ENCODE measurements at places on chromosomes 16 and 17.

- no peak for DNase-seq
These were observed 121.3 kb downstream of the TRIM37 start for GRCh38 chr17:58985367-58985766.

- no peak for DNase-seq
These were observed 349.6 kb downstream of the KIF2B start for GRCh38 chr17:54172096-54172984.

GRCh38 chr17:55436224-55437158 lies 14.9 kb upstream of the MMD start:
- DNase-seq = no peak

DNA sequence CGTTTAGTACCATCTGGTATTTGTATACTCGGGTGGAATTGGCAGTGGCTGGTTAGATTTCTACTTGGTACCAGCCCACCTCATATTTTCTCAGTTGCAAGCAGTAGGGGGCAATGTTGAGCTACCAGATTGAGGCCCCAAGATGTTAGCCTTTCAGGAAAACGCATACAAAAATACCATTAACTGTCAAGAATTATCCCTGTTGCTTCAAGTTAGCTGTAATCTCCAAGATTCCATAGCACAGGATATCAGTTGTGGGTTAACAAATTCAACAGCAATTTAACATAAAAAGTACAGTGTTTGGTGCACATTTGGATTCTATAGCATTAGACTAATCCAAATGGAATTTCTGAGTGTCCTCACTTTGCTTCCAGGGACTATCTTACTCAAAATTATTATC lies 188.2 kb downstream of the FTO start:
- DNase-seq = peak; percentile 52

GRCh38 chr16:56424404-56424764 lies 961 bp downstream of the AMFR start:
- no peak for DNase-seq

GRCh38 chr17:17032131-17032692 lies 10.0 kb upstream of the MPRIP start:
- DNase-seq = peak; percentile 64

GRCh38 chr17:79201536-79202227 lies 127.1 kb downstream of the ENGASE start:
- DNase-seq = no peak

DNA sequence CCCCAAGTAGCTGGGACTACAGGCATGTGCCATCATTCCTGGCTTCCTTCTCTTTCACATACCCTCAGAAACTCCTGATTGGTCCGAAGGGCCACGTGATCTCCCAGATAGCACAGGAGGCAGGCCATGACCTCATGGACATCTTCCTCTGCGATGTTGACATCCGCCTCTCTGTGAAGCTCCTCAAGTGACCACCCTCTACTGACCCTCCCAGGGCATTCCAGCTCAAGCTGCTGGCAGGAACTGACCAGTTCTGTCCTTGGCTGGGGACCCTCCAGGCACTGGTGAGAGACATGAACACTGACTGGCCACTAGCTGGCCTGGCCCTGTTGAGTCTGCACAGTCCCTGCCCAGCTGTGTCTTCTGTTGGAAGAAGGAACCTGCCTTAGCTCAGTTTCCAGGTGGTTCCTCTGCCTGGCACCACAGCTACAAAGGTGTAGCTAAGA lies 5.6 kb downstream of the ERAL1 start:
- no peak for DNase-seq

- DNase-seq = peak; percentile 77
These were observed 1.9 kb downstream of the PRR15L start for GRCh38 chr17:47955497-47956461.

DNA sequence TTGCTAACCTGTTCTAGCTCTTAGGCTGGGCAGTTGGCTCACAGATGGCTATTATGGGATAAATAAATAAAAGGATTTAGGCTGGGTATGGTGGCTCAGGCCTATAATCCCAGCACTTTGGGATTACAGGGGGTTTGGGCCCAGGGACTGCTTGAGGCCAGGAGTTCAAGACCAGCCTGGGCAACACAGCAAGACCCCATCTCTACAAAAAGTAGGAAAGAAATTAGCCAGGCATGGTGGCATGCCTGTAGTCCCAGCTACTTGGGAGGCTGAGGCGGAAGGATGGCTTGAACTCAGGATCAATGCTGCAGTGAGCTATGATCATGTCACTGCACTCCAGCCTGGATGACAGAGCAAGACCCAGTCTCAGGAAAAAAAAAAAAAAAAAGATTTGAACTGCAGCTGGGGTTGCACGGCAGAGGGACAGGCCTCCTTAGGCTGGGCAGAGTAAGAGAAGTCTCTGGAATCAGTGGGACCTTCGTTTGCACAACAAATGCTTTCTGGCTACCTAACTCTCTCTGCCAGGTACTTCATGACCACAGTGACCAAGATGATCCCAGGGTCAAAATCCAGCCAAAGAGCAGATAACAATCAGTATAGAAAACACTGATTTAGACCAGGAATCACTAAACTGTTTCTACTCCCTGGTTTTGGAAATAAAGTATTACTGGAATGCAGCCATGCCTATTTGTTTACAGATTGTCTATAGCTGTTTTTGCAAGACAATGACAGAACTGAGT lies 6.8 kb downstream of the RUSF1 start:
- DNase-seq = no peak

GRCh38 chr17:53313746-53314145 lies 509.0 kb upstream of the KIF2B start:
- no peak for DNase-seq

DNA sequence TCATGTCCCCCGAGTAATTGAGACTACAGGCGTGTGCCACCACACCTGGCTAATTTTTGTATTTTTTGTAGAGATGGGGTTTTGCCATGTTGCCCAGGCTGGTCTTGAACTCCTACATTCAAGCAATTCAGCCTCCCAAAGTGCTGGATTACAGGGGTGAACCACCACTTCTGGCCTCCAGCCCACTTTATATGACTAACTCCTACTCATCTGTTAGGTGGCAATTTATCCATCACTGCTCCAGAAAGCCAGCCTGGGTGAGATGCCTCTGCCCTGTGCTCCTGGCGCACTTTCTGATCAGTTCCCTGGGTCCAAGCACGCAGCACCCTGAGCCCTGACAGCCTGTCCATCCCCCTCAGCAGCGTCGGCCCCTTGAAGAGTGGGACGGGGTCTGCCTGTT lies 29.4 kb downstream of the ADAM11 start:
- no peak for DNase-seq

DNA sequence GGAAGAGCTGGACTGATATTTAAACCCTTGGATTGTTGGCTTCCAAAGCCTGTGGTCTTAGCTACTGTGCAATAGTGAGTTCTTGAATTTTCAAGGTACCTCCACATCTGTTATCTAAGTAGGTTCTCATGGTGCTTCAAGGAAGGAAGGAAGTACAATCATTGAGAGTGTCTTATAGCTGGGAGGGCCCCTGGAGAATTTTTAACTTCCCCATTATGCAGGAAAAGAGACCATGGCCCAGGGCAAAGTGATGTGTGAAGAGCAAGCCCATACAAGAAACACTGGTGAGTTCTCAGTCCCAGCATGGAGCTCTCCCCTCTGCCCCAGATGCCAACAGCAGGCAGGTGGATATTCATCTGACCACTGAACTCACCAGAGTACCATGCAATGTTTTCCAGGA lies 169.0 kb upstream of the IRX6 start:
- no peak for DNase-seq

DNA sequence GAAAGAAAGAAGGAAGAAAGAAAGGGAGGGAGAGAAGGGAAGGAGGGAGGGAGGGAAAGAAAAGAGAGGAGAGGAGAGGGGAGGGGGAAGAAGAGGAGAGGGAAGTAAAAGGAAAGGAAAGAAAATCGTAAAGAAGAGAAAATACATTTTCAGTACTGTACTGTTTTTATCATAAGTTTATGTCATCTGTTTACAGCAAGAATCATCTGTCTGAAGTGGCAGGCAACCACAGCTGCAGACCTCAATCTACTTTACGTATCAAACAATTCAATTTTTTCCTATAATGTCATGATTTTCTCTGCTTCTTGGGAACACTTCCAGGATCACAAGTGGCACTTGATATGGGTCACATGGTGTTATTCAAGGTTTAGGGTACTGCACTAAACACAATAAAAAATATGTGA lies 58.3 kb downstream of the USP32 start:
- DNase-seq = no peak

- no peak for DNase-seq
These were observed 27.6 kb upstream of the ST6GALNAC2 start for GRCh38 chr17:76612977-76613851.

GRCh38 chr16:87607223-87607622 lies 4.9 kb downstream of the JPH3 start:
- no peak for DNase-seq

- DNase-seq = no peak
These were observed 13.1 kb downstream of the MYH11 start for GRCh38 chr16:15843635-15844279.

DNA sequence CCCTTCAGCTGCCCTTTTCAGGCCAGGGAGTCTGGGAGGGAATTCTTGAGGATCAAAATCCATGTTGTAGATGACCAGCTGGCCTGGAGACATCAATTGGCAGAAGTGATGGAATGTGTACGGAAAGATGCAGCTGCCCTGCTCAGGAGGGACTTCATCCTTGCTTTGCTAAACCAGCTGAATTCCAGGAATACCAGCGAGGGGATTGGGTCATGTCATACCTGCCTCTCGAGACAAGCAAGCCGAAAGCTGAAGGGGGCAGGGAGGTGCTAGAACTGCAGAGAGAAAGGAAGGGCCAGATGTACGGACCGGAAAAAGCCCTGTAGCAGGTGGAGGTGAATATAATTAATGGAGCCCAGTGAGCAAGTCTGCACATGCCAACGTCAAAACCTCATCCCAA lies 25.6 kb upstream of the NTN1 start:
- no peak for DNase-seq

GRCh38 chr17:43416998-43417890 lies 18.5 kb downstream of the ARL4D start:
- DNase-seq = peak; percentile 76

GRCh38 chr17:39217734-39218369 lies 7.9 kb downstream of the STAC2 start:
- no peak for DNase-seq

GRCh38 chr17:80845069-80845862 lies 146.4 kb upstream of the CHMP6 start:
- no peak for DNase-seq

DNA sequence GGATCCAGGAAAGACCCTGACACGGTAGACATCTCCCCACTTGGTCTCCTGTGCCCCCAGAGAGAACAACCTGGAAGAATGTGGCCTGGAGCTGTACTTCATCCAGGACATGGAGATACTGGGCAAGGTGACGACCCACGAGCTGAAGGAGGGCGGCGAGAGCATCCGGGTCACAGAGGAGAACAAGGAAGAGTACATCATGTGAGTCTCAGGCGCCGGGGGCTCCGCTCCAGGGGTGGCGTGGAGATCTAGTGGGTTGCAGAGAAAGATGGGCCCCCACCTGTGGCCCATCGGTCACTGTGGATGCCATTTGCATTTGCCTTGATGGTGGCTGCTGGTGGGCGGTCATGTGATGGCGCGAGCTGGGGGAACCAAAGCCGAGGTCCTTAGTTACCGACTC lies 14.9 kb upstream of the CLEC18A start:
- DNase-seq = no peak

DNA sequence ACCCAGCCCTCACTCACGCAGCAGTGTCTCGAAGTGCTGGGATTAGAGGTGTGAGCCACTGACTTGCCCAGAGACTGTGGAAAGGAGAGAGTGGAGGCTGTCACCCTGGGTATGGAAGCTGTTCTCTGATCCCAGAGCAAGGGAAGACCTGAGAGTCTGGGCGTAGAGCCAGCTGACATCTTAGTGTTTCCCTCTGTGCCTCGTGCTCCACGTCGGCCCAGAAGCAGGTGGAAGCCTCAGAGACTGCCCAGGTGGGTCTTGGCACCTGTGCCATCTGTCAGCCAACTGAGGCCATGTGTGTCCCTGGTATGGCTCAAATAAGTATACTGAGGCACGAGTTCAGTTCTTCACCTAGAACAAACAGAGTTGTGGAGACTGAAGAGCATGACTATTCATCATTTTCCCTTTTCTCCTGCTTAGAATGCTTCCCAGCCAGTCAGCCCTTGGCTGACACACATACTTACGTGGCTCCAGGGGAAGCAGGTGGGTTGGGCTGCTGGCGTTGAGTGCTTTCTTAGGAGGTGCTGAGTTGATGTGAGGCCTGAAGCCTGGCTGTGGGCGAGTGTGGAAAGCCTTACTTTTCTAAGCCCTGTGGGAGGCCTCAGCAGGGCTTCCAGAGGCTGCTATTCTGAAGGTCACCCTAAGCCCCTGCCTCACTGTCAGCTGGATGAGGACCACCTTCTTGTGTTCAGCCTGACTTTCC lies 8.1 kb downstream of the CTRL start:
- no peak for DNase-seq

- peak; percentile 74 for DNase-seq
These were observed 10.9 kb upstream of the SP2 start for GRCh38 chr17:47884905-47885730.

DNA sequence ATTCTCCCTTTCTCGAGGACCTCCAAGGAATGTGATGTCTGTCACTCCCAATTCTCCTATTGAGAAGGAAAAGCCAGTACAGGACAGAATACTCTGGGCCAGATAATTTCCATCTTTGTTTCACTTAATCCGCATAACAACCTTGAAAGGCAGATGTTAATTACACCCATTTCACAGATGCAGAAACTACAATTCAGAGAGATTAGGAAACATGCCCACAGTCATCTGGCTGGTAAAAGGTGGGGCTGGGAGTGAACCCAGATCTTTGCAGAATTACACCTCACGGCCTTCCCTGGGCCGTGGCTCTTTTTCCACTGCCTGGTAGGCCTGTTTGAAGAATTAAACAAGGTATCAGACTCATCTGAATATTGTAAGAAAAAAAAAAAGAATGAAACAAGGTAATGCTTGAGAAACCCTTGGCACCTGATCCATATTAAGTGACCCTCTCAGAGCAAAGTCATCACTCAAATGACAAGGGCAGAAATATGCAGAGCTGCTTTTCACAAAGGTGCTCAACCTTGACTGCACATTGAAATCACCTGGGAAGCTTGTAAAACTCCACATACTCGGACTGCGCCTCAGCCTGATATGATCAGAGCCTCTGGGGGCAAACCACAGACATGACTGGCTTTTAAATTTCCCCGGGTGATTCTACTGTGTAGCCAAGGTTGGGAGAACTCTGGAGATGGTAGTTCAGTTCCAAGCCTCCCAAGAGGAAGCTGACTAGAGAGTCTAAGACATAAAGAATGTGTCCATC lies 16.6 kb upstream of the G6PC1 start:
- DNase-seq = no peak

GRCh38 chr16:10740845-10741208 lies 2.8 kb upstream of the NUBP1 start:
- DNase-seq = no peak

DNA sequence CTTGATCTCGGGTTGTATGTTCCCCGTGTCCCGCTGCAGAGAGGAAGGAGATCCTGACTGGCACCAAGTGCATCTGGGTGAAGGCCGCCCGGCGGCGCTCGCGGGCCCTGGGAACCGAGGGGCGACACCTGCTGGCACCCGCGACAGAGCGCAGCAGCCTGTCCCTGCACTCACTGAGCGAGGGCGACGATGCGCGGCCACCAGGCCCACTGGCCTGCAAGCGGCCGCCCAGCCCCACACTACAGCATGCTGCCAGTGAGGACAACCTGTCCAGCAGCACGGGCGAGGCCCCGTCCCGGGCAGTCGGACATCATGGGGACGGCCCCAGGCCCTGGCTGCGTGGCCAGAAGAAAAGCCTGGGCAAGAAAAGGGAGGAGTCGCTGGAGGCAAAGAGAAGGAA lies 7.5 kb downstream of the BTBD17 start:
- DNase-seq = peak; percentile 55

GRCh38 chr17:62679866-62680377 lies 52.5 kb downstream of the MRC2 start:
- no peak for DNase-seq

All from transverse colon (tissue), 4 donors.